ENCODE measurements at places on chromosomes 5 and 9.

GRCh38 chr9:131470581-131470991 is 32.1 kb upstream of the POMT1 start:
- DNase-seq, result no peak

DNA sequence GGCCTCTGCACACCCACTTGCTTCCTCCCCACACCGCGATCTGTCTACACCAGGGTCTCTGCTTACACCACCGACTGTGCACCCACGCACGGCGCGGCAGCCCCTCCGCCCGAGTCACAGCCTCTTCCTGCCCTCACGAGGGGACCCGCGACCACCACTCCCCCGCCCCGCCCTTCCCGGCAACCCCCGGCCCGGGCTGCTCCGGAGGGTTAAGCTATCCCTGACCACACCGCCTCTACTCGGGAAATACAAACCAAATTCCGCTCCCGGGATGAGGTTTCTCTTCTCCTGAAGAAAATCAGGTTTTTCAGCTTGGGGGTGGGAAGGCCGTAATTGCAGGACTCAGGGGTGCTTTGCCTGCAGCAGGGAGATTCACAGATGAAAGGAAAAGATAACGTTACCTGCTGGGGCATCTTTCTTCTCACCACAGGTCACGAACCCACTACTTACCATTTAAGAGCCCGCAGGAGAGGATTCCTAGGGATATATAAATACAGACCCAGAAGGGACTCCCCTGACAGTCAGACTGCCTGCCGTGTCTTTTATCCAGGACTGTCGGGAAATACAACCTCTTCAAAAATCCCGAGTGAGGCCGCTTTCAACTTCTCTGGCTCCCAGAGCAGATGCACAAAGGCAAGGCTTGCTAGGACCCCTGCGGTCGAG is 63.5 kb downstream of the ROR2 start:
- DNase-seq, result no peak

DNA sequence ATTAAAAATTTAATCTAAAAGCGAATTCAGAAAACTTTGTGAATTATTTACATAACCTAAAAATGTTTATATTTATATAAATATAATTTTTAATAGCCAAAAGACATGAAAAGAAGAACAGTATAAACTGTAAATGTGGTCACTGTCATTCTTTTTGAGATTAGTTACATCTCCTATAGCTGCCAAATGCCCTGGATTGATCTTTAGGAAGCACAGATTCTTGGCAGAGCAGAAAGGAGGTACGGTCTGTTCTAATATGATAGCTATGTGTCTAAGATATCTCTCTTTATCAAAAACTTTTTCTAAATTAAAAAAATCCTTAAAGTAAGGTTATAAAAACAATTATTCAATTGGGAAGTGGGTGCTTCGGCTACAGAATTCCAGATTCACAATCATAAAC is 151.0 kb downstream of the LPAR1 start:
- no peak for DNase-seq

- DNase-seq, result no peak
Observed at GRCh38 chr5:81800797-81801196, 49.9 kb upstream of the SSBP2 start.

- DNase-seq, result no peak
Observed at GRCh38 chr5:87121304-87122150, 146.2 kb upstream of the RASA1 start.

GRCh38 chr5:170625221-170626165 is 121.7 kb downstream of the KCNIP1 start:
- DNase-seq, result no peak

- DNase-seq, result no peak
Observed at GRCh38 chr5:17118631-17119030, 98.8 kb upstream of the BASP1 start.

- no peak for DNase-seq
Observed at GRCh38 chr5:1768283-1769000, 31.2 kb downstream of the MRPL36 start.

- no peak for DNase-seq
Observed at GRCh38 chr5:104947076-104947475, 1384.5 kb upstream of the NUDT12 start.

- DNase-seq, result no peak
Observed at GRCh38 chr5:14665101-14665822, 744 bp downstream of the OTULIN start.

DNA sequence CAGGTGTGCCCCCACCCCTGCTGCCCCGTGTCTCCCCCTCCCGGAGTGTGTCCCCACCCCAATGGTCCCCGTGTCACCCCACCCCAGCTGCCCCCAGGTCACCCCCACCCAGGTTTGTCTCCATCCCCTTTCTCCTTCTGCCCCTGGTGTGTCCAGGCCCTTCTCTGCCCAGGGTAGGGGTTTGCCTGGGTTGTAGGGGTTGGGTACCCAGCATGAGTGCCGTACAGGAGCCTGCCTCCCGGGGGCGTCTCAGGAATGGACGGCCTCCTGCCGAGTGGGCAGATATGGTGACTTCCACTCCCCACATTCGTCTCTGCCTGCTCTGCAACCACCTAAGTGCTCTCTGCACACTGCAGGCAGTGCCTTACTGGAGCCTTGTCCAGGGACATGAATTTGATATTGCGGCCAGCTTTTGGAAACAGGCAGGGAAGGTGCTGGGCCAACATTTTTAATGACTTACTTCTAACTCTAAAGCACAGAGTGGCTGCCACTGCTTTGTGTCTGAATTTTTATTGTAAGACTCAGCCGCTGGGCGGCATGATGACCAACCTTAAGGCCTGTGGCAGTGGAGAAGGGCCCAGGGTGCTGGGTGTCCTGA is 6.7 kb downstream of the LRRC14B start:
- no peak for DNase-seq

GRCh38 chr5:163790497-163790896 is 285.1 kb downstream of the MAT2B start:
- no peak for DNase-seq

- no peak for DNase-seq
Observed at GRCh38 chr9:122807271-122807900, 7.5 kb downstream of the OR1K1 start.

- no peak for DNase-seq
Observed at GRCh38 chr5:138095100-138095907, 11.5 kb downstream of the WNT8A start.

GRCh38 chr5:118522626-118523025 is 465.7 kb downstream of the DTWD2 start:
- DNase-seq, result no peak

DNA sequence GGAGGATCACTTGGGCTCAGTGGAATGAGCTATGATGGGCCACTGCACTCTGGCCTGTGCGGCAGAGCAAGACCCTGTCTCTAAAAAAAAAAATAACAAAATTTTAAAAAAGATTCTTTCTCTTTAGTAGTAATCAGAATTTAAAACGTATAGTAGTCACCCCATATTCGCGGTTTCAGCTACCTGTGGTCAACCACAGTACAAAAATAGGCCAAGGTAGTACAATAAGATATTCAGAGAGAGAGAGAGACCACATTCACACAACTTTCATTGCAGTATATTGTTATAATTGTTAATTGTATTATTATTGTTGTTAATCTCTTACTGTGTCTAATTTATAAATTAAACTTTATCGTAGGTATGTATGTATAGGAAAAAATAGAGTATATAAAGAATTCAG is 18.7 kb downstream of the INIP start:
- no peak for DNase-seq

DNA sequence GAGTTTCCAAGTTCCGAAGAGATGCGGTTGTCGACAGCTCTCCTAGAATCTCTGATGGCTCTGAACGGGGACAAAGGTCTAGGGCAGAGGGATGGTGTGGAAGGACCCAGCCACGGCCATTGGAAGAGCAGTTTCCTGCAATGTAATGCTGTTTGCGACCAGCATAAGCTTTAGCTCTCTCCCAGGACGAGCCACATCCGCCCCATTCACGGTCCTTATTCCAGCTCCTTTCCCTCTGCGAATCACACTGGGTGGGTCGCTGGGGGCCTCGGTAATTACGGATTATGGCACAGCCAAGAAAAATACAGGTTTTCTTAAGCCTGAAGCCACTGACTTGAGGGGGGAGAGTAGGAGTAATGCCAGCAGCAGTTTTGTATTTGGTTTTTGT is 22.7 kb downstream of the ANXA2R start:
- DNase-seq, result no peak

- no peak for DNase-seq
Observed at GRCh38 chr5:142486020-142486419, 161.2 kb upstream of the SPRY4 start.

GRCh38 chr9:33112094-33112493 is 35.6 kb upstream of the SMU1 start:
- no peak for DNase-seq

DNA sequence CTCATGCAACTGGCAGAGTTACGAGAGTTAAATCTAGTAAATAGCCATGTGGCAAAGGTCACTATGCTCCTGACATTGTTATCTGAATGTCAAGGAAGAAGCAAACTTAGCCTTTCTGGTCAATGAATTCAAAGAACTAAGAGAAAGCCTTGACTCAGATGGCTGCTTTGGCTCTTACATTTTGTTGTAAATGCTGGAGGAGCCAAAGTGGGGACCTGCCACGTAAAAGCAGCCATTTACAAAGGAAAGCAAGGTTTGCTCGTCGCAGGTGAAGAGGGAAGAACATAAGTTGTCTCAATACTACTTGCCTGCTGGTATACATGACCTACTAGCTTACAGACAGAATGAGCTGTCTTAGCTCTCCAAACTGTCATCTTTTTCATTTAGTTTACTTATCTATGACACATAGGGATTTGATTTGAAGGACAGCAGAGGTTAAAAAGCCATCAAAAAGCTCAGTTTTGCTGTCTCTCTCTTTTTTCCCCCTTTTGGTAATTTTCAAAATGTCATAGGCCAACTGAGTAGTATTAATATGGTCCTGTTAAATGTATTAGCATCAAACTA is 1052.8 kb upstream of the DMAC1 start:
- no peak for DNase-seq

- DNase-seq, result no peak
Observed at GRCh38 chr5:164053123-164053522, 547.7 kb downstream of the MAT2B start.

DNA sequence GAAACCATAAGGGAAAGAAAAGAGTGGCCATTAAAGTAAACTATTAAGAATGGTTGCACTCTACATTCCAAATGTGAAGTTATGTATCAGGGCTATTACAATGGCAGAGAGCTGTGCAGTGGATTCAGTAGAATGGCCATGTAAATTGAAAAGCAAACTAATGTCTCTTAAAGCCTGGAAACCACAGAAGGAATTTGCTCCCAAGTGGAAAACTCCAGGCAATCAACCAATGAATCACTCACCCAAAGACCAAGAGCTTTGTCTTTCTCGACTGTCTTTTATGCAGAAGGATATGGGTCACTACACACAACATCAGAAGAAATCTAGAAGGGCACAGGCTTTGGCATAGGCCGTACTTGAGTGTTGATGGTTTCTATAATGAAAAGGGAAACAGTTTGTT is 114.9 kb downstream of the TLE1 start:
- DNase-seq, result no peak

- DNase-seq, result no peak
Observed at GRCh38 chr9:34369636-34370035, 7.1 kb downstream of the MYORG start.

- DNase-seq, result no peak
Observed at GRCh38 chr5:9313751-9314150, 232.1 kb downstream of the SEMA5A start.

GRCh38 chr5:65480306-65480865 is 1.3 kb downstream of the ADAMTS6 start:
- DNase-seq, result no peak

Data from cortex of kidney (tissue), 1 donor.